GM23248 (cell line): ENCODE measurements at places on chromosomes 5 and 9.

DNA sequence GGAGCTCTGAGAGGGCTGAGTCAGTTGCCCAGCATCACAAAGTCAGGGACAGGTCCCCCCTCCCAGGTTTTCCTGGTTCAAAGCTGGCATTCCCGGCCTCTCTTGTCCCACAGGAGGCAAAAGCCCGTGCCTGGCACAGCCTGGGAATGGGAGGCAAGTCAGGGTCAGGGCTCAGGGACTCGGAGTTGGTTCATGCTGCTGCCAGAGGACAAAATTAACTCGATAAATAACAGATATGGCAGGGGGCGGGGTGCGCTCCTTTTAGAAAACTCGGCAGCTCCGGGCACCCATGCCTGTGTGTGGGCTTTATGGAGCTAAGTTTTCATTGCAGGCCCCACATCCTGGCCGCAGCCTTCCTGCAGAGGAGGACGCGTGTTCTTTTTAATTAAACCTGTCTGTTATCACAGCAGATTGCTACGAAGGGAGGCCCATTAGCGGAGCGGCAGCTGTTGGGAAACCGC is 62.8 kb upstream of the LMX1B start:
- DNase-seq: no peak

GRCh38 chr5:6184481-6184880 is 193.9 kb downstream of the MED10 start:
- no peak for DNase-seq

DNA sequence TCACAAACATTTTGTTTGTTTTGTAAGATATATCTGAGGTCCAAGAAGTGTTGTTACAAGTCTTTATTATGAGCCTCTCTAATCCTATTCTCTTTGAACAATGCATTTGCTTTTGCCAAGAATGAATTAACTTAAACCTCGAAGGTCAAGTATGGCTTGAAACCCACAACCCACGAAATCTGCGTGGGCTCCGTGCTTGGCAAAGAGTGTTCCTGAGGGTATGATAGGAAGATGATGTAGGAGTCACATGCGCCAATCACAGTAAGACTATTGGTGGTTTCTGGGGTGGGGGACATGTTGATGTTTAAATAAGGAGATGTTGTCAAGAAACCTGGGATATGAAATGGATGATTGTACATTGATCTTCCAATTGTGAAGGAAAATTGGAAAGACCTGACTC is 330.8 kb upstream of the RFX3 start:
- peak; percentile 9 for DNase-seq

DNA sequence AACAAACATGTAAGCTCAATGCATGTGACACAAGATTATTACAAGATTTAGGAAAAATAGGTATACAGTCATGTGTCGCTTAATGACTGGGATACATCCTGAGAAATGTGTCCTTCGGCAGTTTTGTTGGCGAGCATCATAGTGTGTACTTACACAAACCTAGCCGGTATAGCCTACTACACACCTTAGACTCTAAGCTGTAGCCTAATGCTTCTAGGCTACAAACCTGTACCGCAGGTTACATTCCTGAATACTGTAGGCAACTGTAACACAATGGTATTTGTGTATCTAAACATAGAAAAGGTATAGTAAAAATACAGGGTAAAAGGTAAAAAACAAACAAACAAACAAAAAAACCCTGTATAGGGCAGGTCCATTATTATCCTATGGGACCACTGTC is 27.7 kb downstream of the MSX2 start:
- no peak for DNase-seq

GRCh38 chr9:119370816-119371215 is 1.6 kb upstream of the BRINP1 start:
- peak; percentile 71 for DNase-seq

DNA sequence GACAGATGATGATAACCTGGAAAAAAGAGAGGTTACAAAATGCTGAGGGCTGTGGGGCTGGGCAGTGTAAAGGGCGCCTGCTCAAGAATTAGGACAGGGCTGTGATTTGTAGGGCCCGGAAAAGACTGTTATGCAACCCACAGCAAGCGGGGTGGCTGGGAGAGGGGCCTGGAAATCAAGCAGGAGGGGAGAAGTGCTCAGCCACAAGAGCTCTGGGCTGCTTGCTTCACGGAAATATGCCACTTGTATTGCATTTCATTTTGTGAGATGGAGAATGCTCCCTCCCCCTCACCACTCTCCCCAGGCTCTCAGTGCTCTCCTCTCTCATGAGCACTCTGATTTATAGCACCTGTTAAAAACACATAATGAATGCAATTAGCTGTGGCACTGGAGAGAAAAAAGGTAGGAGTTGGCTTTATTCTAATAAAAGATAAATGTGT is 8.4 kb upstream of the HAND1 start:
- DNase-seq: no peak

DNA sequence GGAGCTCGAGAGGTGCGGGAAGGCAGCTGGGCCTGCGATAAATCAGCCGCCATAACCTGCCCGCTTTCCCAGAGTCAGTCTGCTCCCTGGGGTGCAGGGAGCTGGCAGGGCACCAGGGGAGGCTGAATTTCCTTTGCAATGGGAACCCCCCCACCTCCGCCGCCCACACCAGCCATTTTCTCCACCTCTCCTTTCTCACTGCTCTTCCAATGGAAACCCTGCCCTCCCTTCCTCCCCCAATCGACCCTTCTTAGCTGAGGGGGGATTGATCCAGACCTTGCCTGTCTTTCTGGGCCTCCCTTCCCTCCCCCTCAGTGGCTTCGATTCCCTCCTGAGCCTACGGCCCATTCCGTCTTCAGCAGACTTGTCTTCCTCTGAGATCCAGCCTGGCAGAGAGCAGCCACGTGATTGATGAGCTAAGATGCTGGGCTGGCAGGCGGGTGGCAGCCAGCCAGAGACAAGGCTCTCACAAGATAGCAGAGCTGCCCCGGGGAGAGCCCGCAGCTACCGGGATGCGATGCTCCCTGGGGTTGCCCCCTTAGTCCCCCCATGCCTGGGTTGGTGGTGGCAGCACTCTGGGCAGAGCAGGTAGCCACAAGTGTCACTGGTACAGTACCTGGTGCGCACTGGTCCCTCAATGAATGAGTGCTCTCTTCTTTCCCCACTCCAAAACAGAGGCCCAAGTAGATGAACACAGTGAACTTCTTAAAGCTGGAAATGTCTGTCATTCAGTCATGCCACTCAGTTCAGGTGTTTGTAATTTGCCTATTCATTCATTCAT is 53.7 kb upstream of the FABP6 start:
- DNase-seq: peak; percentile 47

DNA sequence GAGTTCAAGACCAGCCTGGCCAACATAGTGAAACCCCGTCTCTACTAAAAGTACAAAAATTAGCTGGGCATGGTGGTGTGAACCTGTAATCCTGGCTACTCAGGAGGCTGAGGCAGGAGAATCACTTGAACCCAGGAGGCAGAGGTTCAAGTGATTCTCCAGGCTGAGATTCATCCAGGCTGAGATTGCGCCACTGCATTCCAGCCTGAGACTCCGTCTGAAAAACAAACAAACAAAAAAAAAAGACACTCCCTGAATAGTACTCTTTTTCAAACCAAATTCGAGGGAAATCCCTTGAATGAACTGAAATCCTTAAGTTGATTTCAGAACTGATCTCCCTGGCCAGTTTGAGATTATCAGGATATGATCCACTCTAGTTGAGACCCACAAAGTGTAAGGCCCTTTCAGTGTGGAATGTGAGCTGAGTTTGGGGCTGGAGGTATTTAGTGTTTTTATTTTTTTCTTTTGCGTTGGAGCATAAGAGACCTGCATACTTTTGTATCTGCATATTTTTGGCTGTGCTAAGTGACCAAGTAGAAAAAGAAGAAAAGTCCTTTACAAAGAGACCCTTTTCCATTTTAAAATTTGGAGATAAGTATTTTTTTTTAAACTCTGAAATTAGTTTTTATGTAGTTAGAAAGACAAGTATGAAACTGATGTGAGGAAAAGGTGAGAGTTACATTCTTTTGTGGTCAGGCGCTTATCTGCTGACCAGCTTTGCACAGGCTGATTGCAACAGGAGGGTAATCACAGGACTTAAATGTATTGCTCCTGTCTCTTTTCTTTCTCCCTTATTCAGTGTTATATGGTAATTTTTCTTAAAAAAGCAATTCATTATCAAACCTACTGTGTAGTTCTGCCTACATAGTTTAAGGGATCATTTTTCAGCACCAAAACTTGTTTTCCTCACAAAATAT is 42.9 kb downstream of the TMEFF1 start:
- DNase-seq: no peak

- DNase-seq: no peak
Observed at GRCh38 chr5:96232602-96233001, 200.4 kb downstream of the PCSK1 start.

GRCh38 chr5:36041537-36041845 is 25.2 kb downstream of the UGT3A2 start:
- no peak for DNase-seq

DNA sequence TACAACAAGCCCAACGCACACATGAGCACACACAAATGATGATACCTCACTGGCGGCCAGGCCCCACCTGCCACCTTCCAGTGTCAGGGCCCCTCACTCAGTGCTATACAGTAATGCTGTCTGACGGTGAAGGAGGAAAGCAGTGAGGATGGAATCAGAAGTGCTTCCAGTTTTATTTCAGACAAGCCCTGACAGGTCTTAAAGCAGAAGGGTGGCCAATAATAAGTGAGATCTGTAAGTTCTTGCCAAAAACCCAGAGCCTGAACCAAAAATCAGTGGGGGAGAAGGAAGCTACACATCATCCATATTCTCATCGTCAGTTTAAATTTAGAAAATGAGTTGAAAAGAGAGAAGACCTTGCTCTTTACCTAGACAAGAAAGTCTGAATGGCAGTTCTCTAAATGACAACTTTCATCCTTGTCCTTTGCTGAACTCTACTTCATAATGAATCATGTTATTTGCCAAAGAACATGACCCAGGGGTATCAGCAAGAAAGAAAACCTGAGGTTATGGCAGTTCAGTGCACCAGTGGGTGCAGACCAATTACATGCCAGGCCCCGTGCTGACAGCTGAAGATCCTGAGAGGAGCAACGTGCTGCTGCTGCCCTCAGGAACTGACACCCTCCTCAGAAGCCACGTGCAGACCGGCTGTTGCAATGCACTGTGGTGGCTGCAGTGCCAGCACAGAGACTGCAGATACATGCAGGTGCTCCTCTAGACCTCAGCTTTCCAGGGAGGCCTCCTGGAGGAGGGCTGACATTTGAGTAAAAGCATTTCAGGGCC is 118.7 kb downstream of the DROSHA start:
- DNase-seq: no peak

DNA sequence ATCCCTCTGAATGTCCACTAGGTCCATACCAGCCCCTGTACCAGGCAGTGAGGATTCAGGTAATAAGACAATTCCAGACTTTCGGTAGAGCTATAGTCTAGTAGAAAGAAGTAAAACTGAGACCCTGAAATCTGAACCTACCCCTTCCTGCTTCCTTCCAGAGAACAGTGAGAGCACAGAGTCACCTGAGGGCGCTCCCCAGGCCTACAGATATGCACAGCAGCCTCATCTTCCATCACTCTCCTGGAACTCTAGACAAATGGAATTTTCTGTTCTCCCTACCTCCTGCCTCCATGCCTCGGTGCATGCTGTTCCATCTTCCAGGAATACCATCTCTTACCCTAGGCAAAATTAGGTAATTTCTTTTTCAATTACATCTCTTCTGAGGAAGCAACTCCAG is 3.1 kb upstream of the GNA14 start:
- no peak for DNase-seq

GRCh38 chr5:74127381-74128320 is 501.7 kb downstream of the ARHGEF28 start:
- peak; percentile 34 for DNase-seq

- peak; percentile 18 for DNase-seq
Observed at GRCh38 chr9:84711936-84712335, 42.4 kb downstream of the NTRK2 start.

DNA sequence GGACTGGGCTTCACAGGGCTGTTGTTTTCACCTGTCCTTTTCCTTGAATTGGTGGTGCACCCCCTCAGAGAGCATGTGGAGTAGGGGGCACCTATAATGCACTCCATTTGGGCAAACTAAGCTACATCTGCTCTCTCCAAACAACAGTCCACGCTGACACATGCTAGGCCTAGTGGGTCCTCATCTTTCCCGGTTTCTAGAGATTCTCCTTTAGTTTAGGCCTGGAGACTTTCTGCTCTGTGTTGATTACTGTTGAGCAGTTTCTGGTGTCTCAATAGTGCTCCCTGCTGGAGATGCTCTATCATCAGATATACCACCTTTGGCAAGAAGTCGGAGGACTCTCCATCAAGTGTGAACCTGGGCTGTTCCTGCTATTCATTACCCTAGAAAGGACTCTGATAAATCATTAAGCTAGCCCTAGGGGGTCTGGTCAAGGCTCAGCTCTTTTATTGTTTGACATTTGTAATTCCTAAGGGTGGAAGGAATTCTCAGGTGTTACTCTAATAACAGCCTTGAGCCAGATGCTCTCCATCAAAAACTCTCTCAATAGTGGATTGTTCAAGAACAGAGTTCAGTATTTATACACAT is 64.0 kb upstream of the FYB1 start:
- DNase-seq: peak; percentile 84

GRCh38 chr5:3400659-3401058 is 195.0 kb upstream of the IRX1 start:
- no peak for DNase-seq

DNA sequence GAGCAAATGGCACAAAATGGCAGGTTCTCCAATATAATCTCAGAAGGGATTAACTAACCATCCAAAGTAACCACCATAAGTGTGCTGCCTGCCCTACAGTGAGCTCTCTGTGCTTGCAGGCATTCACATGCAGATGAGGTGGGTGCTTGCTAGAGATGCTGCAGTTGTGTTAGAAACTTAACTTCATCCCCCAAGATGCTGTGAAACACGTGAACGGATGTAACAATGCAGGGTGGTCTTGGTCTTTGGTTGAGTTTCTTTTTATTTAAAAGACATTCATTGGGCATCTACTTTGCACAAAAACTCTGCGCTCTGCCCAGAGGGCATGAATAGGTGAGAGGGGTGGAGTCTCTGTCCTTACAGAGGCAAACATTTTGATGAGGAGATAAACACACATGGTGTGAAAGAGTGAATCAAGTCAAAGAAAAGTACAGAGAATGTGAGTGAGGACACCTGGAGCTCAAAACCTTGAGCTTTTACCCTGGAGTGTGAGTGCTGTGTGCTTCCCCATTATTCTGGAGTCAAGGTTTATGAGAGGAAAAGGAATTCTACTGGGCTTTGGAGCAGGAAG is 143.9 kb upstream of the DAP start:
- no peak for DNase-seq
